ENCODE measurements at places on chromosomes 16 and 17.

DNA sequence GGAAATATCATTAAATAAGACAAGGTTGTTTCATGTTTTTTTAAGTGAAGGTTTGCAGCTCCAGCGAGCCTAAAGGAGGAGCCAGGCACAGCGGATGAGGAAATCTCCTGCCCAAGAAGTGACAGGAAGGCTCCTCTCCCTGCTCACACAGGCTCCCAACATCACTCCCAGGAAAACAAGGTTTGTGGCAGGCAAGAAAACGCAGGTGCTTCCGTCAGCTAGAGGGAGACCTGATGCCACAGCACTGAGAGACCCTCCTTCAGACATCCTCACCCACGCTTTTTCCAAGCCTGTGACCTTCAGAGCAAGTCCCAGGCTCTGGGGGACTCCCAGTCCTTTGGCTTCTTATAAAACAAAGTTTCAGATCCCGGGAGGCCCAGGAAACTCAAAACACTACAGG lies 89.7 kb downstream of the ZNF423 start:
- no peak for DNase-seq

DNA sequence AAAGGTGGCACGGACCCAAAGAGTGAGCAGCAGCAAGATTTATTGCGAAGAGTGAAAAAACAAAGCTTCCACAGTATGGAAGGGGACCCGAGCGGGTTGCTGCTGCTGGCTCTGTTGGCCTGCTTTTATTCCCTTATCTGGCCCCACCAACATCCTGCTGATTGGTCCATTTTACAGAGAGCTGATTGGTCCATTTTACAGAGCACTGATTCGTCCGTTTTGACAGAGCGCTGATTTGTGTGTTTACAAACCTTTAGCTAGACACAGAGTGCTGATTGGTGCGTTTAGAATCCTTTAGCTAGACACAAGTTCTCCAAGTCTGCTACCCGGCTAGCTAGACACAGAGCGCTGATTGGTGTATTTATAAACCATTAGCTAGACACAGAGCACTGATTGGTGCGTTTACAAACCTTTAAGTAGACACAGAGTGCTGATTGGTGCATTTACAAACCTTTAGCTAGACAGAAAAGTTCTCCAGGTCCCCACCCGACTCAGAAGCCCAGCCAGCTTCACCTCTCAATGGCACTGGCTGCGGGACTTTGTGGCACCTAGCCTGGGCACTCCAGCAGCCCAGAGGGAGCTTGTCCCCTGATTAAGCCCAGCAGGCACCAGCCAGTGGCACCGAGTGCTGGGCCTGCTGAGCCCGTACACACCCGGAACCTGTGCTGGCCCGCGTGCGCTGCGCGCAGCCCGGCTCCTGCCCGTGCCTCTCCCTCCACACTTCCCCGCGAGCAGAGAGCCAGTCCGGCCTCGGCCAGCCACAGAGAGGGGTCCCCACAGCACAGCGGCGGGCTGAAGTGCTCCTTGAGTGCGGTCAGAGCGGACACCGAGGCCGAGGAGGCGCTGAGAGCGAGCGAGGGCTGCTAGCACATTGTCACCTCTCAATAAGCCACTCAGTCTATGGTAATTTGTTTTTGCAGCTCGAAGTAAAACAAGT lies 15.1 kb downstream of the IGSF6 start:
- no peak for DNase-seq

DNA sequence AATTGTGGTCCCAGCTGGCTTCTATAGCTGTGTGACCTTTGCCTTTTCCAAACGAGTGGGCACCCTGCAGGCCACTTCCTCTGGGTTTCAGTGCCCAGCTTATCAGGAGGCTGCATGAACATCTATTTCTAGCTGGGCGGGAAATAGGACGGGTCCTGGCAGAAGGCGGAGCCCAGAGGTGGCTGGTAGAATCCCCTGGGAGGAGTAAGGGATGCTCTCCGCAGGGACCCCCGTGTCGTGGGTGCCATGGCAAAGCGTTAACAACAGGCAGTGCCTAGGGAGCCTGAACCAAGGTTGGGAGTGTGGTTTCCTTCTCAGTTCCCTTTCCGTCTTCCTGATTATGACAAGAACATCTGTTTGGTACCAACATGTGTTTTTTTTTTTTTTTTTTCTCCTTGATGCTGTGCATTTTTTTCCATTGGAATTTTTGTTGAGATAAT lies 58.2 kb downstream of the PLCG2 start:
- DNase-seq = no peak

DNA sequence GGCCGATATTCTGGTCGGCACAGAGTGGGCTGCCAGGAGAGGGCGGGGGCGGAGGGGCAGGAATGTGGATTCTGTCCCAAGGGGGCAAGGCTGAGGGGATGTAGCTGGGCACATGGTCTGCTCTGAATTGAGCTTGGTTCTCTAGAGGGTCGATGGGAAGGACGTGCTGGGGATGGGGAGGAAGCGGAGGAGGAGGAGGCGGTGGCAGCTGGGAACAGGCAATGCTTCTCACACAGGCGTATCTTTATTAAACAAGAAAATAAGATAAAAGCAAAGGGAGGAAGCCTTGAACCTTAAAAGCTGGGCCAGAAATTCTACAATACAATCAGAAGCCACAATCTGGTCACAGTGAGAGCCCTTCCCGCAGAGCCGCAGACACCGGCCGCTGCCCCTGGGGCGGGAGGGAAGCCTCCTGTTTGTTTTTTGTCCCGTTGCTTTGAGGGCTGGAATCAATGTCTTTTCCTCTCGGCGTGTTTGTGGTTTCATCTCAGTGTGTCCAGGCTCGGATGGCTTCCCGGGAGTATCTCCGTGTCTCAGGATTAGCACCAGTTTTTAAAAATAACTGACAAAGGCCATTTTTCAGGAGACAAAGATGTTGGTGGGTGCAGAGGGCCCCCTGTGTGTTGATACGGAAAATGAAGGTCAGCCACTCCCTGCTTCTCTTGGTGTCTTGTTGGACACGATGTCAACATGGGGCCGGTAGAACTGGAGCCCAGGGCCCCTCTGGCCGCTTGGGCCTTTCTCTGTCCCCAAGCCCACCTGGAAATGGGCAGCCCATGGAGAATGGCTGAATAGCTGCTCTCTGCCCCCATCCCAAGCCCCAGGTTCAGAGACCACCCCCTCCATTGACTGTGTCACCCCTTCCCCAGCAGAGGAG lies 12.3 kb upstream of the SLC7A5 start:
- DNase-seq = no peak

GRCh38 chr17:27513849-27514248 lies 57.6 kb downstream of the KSR1 start:
- DNase-seq = no peak

- no peak for DNase-seq
These were observed 23.0 kb downstream of the SPPL2C start for GRCh38 chr17:45867702-45868101.

DNA sequence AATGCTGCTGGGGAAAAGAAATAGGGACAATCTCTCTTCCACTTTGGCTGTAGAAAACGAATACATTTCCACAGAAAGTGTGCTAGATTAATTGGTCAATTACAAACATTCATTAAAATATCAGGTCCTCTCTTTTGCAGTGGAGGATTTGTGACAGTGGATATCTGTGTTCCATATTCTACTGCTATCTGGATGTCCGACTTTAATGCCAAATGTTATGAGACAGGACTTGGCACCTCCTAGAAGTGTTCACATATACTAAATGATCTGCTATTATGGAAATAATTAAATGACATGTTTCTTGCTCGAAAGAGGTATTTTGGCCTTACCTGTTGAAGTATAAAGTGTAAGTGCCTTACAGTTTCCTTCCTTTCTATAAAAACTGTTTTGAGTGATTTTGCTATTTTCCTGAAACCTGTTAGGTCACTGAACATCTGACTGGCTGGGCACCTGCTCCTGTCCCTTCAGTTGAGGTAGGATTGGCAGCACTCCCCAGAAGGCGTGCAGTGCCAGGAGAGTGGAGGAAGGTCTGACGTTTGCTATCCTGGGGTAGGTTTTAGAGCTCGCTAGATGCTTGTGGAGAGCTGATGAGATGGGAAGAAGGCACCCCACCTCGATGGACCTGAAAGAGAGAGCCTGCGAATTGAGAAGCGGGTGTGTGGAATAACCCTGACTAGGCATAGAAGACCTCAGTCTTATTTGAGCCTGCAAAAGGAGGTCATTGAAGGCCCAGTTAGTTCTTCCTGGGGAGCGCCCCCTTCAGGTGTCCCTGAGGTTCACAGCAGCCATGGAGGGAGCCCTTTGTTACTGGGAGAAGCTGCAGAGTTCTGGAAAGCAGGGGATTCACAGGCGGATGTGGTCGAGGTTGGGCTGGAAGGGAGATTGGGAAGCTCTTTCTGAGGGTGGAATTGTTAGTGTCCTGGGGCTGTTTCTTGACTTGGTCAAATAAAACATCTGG lies 159.4 kb upstream of the ZNF267 start:
- DNase-seq = no peak

DNA sequence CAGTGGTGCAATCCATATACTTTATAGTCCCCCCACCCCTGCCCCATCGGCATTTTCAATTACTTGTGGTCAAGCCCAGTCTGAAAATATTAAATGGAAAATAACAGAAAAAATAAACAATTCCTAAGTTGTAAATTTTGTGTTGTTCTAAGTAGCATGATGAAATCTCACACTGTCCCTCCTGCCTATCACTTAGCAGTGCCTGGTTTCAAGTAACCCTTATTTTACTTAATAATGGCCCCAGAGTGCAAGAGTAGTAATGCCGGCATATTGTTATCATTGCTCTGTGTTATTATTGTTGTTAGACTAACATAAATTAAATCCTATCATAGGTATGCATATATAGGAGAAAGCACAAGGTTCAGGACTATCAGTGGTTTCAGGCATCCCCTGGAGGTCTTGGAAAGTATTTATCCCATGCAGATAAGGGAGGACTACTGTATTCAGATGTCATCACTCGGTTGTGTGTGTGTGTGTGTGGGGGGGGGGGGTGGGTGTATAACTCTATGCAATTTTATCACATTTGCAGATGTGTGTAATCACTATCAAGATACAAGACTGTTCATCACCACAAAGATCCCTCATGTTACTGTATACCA lies 9.3 kb downstream of the UBE2G1 start:
- no peak for DNase-seq

GRCh38 chr17:80187515-80187941 lies 17.7 kb downstream of the CARD14 start:
- DNase-seq = peak; percentile 67

DNA sequence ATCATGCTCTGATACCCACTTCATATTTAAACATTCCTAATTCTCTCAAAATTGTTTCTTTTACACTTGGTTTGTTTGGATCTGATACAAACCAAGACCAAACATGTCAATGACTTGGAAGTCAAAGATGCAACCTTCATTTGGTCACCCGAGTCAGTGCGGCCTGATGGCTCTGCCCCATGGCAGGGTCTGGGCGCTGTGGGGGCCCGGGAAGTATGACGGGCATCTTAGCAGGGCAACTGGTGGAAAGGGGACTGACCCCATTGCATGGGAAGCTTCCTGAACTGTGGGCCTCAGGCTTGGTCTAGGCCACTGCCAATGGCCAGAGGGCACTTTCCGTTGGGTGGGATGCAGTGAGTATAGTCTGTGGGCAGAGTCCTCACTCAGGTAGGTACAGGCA lies 178.0 kb downstream of the KATNIP start:
- no peak for DNase-seq

DNA sequence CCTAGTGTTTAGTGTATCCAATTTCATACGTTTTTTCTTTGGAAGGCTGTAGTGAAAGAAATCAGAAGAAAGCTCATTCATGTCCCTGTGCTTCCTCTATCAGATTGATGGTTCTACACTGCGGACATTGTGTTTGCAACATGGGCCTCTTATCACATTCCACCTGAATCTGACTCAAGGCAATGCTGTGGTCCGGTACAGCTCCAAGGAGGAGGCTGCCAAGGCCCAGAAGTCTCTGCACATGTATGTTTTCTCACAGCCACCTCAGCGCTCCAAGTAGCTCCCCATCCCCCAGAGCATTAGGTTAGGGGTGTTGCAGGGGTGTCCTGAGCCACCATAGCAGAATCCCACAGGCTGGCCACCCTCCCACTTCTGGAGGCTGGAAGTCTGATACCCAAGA lies 25.2 kb downstream of the TMC6 start:
- no peak for DNase-seq

DNA sequence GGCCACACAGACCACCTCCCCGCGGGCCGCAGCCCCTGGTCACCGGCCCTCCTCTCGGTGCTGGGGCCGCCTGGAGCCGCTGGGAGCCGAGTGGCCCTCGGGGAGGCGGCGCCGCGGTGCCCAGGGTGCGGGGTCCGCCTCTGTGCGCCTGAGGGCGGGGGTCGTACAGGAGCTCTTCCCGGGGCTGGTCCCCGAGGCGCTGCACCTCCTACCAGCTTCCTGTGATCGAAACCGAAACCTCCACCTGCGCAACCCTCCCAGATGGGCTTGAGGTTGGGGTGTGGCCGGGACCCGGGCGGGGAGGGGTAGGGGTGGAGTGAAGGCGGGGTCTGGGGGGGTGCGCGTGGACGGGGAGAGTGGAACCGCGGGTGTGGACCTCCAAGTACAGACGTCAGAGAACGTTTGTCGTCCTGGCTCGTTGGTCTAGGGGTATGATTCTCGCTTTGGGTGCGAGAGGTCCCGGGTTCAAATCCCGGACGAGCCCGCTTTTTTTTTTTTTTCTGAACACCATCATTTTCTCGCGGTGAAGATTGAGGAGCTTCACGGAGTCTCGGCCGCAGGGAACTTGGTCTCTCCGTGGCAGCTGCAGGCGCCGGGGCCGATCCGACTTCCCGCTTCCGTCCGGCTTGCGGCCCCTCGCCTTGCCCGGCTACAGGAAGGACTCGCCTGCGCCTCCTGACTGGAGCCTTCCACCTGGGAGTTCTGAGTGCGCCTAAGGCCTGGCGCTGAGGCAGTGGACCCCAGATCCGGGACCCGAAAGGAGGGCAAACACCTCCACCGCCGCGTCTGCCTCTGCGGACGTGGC lies 23.9 kb downstream of the ZNF213 start:
- DNase-seq = peak; percentile 79

DNA sequence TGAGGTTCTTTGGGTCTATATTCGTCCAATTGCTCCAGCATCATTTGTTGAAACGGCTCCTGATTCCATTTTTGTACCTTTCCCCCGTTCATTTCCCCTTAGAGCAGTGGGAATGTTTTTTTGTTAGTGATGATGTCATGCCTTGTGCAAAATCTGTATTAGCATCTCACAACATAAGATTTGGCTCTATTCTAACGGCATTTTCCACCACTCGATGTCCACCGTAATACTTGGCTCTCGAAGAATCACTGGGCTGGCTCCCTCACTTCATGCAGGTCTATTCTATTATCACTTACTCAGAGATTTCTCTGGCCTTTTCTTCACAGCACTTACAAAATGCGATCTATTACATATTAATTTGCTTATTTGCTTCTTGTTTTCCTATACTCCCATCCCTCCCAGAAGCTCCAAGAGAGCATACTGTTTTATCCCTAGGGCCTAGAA lies 571 bp upstream of the NME1 start:
- DNase-seq = no peak

All from fibroblast of the aortic adventitia (primary cell).